ENCODE measurements at places on chromosomes 2 and 18.

- DNase-seq = no peak
Observed at GRCh38 chr18:67509741-67510391, 6.7 kb downstream of the DSEL start.

DNA sequence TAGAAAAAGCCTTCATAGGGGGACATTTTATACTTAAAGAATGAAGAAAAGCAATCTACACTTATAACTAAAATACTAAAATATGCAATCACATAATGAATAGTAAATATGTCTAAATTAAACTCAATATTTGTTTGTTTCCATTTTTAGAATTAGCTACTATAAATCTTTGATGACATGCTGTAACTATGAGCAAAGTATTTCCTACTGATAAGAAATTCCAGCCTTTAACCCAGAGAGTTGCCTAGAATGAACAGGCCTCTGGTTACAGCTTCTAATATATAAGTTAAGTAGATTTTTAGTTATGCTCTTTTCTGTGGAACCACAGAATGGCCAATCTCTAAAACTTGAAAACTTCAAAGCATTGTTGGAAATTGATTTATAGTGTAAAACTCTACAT, 1465.6 kb upstream of the ZEB2 start:
- DNase-seq = no peak

DNA sequence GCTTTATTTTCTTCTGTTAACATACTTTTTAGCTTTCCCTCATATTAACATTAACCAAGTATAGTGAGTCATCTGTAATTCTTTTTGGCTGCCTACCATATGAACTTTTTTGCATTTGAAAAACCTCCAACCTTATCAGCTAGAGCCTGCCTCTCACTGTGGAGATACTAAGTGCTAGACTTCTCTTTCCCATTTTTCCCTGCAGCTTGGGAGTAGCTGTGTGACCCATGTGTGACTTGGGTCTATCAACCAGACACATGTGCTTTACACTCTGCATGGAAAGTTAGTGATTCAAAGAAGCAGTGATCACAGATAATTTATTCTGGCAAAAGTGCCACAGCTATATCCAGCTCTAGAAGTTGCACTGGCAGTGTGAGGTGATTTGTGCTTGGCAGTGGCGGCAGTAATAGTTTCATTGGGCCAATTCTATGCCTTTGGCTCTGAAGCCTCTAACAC, 36.3 kb downstream of the PREPL start:
- DNase-seq = no peak

- no peak for DNase-seq
Observed at GRCh38 chr2:164514491-164514890, 106.8 kb downstream of the GRB14 start.

DNA sequence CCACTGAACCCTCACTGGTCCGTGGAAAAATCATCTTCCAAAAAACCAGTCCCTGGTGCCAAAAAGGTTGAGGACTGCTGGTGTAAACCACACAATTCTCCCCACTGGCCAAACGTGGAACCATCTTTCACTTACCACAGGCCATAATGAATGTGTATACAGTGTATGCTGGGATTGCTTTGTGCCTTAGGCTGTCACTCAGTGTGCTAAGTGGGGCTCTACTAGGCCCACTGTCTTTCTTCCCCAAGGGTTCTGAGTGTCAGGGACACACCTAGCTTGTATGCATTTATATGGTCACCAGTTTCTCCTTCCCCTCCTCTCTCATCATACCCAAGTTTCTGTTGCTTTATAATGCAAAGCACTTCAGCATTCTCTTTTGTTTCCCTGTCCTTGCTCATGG, 27.2 kb downstream of the SCYGR8 start:
- no peak for DNase-seq

DNA sequence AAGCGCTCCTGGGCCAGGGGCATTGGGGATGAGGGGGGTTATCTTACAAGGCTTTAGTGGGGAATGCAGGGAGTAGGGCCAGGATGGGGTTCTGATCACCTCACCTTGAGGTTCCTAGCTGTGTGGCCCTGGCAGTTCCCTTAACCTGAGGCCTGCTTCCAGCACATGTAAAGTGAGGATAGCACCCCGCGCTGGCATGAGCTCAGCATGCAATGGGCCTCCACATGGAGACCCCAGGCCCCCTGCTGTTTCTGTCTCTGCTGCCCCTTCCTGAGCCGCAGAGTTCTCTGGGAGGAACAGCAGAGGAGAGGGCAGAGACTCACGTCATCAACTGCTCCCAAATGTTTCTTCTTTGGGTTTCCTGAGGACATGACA, 8.6 kb upstream of the TEX51 start:
- no peak for DNase-seq

- no peak for DNase-seq
Observed at GRCh38 chr2:238920601-238921001, 72.7 kb downstream of the TWIST2 start.

GRCh38 chr18:71471963-71472725, 1072.0 kb downstream of the CBLN2 start:
- no peak for DNase-seq

DNA sequence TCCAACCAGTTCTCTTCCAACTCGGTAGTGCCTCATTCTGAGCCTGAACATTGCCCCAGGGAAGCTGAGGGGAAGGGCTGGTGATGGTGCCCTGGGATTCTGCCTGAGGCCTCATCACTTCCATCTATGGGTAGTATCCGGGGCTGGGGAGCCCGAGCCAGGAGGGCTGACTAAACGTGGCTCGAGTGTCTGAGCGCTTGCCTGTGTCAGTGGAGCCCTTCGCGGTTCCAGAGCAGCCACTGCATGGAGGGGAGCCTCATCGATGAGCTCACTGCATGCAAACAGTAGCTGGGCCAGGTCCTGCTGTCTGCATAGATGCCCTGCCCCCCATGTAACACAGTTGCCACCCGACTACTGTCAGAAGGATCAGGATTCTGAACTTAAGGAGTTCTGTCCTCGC, 129.3 kb downstream of the GLI2 start:
- DNase-seq = no peak

- no peak for DNase-seq
Observed at GRCh38 chr2:64637931-64638330, 15.8 kb downstream of the SERTAD2 start.

- DNase-seq = no peak
Observed at GRCh38 chr18:74351354-74351753, 35.7 kb downstream of the C18orf63 start.

DNA sequence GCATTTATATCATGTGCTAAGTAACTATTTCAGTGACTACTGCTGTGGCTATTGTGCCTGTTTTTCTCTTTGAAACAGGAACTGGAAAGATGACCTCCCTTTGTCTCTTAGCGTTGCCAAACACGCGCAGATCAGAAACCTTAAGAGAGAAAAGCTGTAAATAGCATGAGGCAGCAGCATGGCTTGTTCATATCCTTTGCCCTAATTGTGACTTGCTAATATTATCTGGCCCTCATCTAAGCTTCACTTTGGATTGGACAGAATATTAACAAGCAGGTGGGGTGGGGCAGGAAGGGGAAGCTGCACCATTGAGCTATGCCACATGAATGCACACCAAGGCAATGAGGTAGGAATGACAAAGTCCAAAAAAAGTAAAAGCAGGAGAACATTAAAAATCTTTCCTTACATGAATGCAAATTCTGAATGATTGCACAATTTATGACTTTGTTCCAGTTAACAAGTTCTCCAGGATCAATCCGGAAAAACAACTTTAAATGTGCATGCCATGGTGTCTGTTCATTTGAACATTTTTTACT, 128.4 kb downstream of the IRS1 start:
- no peak for DNase-seq

DNA sequence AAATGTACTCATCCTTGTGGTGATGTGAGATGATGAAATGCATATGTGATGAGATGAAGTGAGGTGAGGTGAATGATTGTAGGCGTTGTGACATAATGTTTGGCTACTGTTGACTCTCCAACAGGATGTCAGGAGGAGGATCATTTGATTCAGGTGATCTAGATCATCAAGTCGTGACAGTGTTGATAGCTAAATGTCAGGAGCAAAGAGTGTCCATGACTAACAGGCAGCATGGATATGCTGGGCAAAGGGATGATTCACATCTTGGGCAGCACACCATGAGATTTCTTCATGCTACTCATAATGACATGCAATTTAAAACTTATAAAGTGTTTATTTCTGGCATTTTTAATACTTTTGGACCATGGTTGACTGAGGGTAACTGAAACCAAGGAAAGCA, 40.2 kb upstream of the UBXN4 start:
- no peak for DNase-seq

GRCh38 chr2:47288864-47289263, 114.1 kb upstream of the MSH2 start:
- DNase-seq = no peak

DNA sequence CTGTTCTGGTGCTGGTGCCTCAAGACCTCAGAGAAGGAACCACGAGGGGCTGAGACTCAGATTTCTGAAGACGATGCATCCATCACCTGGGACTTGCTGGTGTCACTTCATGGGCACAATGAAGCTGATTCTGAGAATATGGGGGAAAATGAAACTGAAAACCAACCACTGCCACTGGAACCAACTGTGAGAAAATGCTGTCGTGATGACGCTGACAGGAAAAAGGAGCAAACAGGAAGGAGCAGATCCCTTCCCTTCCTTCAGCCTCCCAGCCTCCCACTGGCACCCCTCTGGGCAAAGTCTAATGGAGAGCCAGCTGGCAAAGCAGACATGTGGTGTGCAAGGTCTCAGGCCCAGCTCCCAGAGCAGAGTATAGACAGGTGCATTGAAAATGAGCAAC, 109.7 kb downstream of the FOXI3 start:
- DNase-seq = no peak

GRCh38 chr2:39871291-39871761, 92.3 kb upstream of the THUMPD2 start:
- no peak for DNase-seq

DNA sequence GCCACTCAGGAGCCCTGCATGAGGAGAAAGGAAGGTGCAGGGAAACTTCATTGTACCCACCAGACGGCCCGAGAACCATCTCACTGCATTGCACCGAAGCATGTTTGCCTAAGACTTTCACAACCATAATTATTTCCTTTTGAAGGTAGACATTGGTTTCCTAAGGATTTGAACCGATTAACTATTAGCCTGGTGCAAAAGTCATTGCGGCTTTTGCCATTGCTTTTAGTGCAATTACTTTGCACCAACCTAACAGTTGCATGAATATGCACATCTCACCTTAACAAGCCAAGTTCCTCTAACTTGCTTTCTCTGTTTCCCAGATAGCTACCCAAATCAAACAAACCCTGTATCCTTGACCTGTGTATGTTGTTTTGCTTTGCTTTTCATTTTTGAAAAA, 516.3 kb upstream of the ID2 start:
- no peak for DNase-seq

- DNase-seq = no peak
Observed at GRCh38 chr2:221521233-221521845, 50.8 kb downstream of the EPHA4 start.

DNA sequence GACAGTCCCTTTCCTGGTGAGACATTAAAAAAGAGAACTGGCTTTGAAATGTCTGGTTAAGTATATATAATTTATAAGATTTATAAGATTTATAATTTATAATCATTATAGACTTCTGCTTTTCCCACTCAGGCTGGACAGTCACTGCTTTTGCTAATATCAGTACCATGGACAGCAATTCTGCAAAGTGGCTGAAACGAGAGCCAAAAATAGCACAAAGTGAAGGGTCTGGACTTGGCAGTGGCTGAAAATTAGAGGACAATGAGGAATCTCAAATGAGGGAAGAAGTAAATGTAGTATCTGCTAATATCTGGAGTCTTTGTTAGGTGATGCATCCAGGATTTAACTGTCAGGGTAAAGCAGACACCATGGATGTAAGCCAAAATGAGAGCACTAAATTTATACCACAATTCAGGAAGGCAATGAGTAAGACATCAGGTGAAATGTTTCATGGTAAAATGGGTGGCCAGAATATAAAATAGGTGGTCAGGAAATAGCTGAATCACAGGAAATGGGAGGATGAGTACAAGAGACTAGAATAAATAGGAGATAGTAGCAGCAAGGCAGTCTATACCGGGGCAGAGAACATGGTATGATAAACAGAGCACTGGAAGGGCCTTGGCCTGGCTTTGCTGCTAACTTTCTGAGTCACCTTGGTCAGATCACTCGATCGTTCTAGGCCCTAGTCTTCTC, 39.6 kb upstream of the BOD1L2 start:
- no peak for DNase-seq

DNA sequence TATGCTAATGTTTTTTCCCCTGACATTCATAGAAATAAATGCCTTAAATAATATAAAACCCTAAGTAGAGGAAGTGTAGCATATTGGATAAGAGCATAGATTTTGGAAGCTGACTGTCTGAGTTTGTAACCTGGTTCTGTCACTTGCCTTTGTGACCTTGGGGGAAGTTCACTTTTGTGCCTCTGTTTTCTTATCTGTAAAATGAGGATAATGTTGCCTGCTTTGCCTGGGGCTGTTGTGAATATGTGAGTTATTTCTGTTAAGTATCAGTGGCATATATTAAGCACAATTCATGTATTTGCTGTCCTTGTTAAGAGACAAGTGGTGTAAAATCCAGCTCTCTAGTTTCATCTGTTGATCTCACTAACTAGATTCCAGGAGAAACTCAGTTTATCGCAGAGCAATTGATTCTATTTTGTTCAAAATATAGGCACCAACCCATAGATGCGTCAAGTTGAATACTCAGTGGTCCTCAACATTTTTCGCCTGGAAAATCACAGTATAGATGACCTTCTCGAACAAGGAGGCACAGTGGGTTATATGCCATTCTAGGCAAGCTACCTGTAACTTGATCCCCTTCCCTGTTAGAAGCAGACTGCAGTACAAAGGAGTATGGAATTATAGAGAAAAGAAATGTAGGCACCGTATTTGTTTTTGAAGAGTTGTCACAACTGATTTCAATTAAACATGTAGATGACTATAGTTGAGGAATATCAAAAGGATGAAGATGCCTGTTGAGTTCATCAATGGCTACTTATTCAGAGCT, 67.0 kb downstream of the SOCS6 start:
- DNase-seq = no peak

GRCh38 chr18:9546468-9546867, 67.9 kb downstream of the PPP4R1 start:
- no peak for DNase-seq

DNA sequence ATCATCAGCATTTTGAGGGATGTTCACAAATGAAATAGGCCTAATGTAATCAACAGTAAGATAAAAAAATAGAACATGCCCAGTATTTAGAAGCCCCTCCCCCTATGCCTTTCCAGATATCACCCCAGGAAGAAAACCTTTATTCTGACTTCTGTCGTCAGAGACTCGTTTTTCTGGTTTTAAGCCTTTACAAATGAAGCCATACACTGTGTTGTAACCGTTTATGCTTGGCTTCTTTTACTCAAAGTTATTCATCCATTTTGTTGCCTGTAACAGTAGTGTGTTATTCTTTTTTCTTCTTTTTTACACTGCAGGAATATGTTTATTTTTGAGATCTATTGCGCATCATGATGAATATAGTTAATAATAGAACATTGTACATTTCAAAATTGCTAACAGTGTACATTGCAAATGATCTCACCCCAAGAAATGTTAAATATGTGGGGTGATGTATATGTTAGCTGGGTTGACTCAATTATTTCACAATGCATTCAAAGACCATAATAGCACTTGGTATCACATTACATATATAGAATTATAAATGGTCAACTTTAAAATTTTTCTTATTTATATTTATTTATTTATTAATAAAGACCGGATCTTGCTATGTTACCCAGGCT, 28.1 kb upstream of the PNPT1 start:
- no peak for DNase-seq

- no peak for DNase-seq
Observed at GRCh38 chr2:7725850-7726242, 808.6 kb downstream of the RNF144A start.
